ENCODE measurements at places on chromosomes 16 and 17.

DNA sequence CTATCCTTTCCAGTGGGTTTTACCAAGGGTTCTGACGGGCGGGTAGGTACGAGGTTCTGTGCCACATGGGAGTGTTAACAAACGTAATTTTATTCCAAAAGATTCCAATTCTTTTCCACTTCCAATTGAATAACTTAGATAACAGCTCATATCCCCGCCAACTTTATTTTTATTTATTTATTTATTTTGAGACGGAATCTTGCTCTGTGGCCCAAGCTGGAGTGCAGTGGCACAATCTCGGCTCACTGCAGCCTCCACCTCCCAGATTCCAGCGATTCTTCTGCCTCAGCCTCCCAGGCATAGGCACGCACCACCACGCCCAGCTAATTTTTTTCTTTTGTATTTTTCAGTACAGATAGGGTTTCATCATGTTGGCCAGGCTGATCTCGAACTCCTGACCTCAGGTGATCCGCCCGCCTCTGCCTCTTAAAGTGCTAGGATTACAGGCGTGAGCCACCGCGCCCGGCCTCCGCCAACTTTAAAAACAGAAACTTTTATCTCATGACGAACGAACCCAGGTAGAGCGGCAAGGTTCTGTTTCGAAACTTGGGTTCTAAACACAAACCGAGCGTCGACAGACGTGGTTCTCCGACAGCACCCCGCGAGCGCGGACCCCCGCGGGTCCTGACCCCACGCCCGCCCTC, 613 bp downstream of the ECI1 start:
- DNase-seq = no peak

GRCh38 chr16:64272028-64272427, 849.8 kb downstream of the CDH11 start:
- no peak for DNase-seq

DNA sequence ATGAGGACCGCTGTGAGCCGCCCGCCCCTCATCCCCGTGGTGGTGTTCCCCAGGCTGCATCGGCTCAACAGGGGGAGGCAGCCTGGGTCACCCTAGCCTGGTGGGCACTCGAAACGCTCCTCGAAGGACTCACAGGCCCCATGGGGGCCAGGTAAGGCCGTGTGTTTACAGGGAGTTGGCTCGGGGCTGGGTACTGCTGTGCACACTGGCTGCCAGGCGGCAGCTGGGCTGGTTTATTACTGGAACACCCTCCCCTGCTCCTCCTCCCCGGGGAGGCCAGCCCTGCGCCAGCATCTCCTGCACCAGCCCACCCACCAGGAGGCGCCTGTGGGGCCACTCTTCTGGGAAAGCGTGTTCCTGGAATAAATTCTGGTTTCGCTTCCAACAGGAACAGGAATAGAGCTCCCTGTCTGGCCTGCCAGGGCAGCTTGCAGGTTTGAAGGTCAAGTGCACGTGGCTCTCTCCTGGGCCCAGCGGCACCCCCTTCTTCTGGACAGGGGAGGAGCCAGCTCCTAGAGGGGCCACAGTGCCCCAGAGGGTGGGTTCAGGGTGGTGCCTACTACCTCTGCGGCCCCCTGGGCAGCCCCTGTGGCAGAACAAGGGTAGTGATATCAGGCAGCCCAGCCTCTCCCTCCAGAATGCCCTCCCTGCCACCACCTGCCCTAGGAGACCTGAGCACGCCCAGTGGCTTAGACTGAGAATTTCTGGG, 11.3 kb downstream of the MCRIP1 start:
- DNase-seq = peak; percentile 4

- no peak for DNase-seq
Observed at GRCh38 chr16:79607587-79607986, 7.0 kb upstream of the MAF start.

DNA sequence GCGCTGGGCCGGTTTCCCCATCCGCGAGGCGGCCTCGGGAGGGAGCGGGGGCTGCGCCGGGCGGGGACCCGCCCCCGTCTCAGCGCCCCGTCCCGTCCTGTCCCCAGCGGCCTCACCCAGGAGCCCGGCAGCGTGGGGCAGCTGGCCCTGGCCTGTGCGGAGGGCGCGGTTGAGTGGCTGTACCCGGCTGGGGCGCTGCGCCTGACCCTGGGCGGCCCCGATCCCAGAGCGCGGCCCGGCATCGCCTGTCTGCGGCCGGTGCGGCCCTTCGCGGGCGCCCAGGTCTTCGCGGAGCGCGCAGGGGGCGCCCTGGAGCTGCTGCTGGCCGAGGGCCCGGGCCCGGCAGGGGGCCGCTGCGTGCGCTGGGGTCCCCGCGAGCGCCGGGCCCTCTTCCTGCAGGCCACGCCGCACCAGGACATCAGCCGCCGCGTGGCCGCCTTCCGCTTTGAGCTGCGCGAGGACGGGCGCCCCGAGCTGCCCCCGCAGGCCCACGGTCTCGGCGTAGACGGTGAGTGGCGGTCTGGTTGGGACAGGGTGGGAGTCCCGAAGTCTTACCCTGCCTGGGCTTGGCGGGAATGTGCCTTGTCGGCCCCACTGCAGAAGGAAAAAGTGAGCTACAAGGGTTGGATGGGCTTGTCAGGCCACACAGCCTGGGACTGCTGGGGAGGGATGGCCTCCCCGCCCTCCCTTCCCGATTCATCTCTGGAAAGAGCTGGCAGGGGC, 720 bp downstream of the METRN start:
- DNase-seq = no peak

DNA sequence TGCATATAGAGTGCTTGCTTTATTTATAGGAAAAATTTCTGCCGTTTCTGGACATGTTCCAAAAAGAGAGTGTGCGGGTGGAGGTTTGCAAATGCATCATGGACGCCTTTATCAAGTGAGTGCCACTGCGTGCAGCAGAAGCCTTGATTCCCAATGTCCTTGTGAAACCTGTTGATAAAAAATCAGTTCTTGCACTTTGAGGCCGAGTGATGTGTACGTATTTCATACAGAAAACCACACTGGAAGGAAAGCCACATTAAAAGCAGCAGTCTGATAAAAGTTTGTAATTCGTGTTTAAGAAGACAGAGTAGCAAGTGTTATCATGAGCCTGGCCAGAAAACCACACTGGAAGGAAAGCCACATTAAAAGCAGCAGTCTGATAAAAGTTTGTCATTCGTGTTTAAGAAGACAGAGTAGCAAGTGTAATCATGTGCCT, 78.0 kb downstream of the KNOP1 start:
- DNase-seq = no peak

DNA sequence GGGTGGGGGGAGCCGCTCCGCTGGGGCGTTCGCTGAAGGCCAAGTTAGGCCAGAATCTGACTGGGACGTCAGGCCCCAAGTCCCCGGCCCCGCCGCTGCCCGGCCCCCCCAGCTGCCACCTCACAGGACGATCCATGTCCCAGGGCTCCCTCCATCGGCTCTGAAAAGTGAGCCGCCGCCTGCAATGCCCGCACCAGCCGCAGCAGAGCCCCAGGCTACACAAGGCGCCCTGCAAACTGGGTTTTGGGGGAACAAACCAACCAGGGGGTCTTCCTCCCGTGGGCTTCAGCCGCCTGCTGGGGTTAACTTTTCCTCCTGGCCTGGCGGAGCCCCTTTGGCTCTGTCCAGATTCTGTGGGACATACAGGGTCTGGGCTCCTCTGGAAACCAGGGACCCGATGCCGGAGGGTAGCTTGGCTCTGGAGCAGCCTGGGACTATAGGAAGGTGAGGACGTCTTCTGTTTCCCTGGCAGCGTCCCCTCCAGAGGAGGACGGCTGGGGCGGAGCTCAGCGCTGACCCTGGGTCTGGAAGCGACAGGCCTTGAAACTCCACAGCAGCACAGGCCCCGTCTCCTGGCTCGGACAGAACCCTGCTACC, 835 bp downstream of the NME4 start:
- DNase-seq = peak; percentile 37

GRCh38 chr17:74019860-74020259, 183.6 kb upstream of the RPL38 start:
- DNase-seq = no peak

DNA sequence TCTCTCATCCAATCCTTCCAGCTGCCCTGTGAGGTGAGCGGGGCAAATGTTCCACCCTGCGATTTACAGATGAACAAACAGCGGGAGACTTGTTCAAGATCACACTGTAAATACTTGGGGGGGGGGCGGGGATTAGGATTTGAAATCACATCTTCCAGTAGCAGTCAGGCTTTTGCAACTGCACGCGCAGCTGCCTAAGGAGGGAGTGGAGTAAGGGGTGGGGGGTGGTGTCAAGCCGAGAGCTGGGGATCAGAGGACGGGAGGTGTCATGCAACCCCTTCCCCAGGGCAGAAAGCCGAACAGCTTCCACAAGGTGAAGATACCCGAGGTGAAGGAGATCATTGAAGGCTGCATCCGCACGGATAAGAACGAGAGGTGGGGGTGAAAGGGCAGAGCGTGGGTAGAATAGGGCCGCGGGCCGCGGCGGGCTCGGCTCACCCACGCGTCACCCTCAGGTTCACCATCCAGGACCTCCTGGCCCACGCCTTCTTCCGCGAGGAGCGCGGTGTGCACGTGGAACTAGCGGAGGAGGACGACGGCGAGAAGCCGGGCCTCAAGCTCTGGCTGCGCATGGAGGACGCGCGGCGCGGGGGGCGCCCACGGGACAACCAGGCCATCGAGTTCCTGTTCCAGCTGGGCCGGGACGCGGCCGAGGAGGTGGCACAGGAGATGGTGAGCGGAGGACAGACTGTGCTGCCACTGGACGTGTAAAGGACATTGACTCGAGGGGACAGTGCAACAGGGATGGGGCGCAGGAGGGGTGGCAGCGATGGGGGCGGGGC, 4.6 kb downstream of the WNK4 start:
- no peak for DNase-seq

DNA sequence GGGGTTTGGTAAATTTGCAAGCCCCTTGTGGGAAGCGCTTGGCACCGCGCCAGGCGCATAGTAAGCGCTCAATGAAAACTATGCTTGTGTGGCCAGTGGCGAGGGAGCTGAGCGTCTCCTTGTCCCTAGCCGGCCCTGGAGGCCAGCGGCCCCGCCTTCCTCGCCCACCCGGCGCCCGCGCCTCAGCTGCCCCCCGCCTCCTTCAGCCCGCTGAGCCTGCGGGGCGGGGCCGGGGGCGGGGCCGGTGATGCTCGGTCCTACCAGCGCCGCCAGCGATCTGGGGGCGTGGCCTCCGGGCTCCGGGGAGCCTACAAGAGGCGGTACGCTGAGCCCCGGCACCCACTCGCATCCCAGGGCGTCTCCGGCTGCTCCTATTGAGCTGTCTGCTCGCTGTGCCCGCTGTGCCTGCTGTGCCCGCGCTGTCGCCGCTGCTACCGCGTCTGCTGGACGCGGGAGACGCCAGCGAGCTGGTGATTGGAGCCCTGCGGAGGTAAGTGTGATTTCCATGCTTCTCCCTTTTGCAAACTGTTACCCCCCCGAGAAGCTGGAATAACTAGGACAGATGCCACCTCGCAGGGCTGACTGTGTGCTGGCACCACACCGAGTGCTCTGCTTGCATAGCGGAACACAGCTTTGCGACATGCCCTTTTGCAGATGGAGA, at the start of gene CRISPLD2:
Gene CRISPLD2, plus strand, starts transcription at position 342 of the 661 bp plus-strand sequence. CDS start 18,511 bp downstream, outside the sequence.
- DNase-seq = peak; percentile 44

- DNase-seq = no peak
Observed at GRCh38 chr16:63069047-63069446, 1032.8 kb upstream of the CDH8 start.

DNA sequence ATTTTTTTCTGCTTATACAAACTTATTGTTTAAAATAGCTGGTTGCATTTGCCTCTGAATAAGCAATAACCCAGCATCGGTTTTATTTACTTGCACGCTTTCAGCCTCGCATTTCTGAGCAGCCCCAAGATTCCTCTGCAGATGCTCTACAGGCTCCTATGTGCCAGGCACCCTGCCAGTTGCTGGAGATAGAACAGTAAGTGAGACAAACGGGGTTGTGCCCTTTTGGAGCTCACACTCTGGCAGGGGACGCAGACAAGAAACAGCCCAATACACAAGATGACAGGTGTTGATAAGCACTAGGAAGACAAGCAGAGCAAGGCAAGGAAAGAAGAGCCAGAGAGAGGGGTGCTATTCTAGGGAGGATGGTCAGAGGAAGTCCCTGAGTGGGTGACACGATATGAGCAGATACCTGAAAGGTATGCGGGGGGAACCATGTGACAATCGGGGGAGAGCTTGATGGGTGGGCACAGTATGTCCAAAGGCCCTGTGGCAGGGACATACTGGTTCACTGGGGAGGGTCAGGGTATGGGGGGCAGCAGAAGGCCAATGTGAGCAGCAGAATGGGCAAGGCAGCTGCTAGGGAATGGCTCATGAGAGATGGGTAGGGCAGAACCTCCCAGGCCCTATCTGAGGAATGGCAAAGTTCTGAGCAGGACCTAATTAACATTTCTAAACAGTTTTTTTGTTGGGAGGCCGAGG, 18.7 kb upstream of the ADORA2B start:
- no peak for DNase-seq

GRCh38 chr16:79307214-79307613, 293.3 kb downstream of the MAF start:
- no peak for DNase-seq

DNA sequence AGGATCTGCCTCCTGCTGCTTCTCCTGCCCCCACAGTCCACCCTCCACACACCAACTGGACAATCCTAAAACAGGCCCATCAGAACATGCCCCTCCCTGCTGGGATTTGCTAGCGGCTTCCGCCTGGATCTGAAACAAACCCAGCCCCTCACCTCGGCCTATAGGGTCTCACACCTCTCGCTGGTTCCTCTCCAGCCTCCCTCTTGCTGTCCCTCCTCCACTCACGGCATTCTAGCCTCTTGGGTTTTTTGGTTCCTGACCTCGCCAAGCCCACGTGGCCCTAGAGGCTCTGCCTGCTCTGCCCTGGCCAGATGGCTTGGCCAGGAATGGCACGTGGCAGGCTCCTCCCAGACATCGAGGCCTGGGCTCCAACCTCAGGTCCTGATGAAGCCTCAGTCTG, 15.7 kb upstream of the MTSS2 start:
- no peak for DNase-seq

GRCh38 chr16:58027161-58027915, 1.8 kb downstream of the MMP15 start:
- no peak for DNase-seq

GRCh38 chr16:87653234-87653633, 50.9 kb downstream of the JPH3 start:
- DNase-seq = no peak

DNA sequence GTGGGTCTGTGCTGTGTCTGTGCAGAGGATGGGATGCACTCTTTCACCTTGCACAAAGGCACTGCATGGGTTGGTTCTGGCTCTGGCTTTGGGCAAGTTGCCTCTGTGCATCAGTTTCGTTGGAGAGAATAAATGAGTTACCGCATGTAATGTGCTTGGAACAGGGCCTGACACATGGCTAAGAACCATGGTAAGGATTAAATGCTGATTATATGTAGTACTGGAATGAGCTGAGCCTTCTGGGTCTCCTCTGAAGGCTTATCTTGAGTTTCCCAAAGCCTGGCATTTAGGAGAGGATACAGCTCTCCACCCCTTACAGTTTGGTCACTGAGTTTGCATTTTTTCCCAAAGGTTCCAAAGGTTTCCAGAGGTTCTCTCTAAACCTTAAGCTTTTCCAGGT, 69.1 kb downstream of the KSR1 start:
- no peak for DNase-seq

DNA sequence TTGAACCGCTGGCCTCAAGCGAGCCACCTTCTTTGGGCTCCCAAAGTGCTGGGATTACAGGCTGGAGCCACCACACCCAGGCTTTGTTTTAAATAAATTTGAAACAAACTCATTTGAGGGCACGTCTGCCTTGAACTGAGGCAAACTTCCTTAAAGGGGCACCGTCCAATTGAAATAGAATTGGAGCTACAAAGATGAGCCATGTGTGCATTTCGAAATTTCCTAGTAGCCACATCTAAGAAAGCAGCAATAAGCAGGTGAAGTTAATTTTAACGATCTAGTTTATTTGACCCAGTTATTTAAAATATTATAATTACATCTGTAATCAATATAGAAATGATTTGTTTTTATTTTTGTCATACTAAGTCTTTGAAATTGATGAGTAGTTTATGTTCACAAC, 755 bp upstream of the C16orf89 start:
- no peak for DNase-seq
